Peyer's patch (tissue), 4 donors: ENCODE measurements at places on chromosomes 11 and 22.

DNA sequence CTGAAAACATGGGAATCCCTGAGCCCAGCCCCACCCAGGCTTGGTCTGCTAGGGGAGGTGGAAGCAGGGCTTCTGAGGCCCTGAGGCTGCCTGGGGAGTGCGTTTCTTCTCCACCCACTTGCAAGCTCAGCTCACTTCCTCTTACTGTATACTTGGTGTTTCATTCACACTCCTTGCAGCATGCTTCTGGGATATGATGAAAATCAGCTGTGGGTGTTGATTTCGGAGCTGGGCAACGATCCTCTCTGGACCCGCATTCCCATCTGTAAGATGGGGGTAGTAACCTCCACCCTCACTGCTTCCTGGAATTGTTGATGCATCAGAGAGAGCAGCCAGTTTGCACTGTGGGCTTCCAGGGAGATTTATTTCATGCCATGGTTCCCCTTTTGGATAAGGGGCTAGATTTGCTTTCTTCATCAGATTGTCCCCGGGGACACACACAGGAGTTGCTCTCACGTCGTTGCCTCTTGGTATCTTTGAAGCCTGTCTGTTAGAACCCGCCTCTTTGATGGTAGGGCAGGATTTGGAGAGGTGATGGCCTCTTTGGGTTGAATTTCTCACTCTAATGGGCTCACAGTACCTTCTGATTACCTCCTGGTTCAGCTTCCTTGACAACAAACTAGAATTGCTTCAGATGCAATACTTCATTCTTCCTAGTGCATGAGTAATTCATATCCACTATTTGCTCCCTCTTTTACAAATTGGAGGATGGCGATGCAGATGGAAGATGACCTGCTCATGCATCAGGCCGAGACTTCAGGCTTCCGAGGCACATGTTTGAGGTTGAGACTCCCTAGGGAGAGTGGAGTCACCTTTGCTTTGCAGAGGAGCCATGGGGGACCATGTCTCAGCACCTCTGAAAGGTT, 40.4 kb downstream of the BCR start:
- DNase-seq: no peak

DNA sequence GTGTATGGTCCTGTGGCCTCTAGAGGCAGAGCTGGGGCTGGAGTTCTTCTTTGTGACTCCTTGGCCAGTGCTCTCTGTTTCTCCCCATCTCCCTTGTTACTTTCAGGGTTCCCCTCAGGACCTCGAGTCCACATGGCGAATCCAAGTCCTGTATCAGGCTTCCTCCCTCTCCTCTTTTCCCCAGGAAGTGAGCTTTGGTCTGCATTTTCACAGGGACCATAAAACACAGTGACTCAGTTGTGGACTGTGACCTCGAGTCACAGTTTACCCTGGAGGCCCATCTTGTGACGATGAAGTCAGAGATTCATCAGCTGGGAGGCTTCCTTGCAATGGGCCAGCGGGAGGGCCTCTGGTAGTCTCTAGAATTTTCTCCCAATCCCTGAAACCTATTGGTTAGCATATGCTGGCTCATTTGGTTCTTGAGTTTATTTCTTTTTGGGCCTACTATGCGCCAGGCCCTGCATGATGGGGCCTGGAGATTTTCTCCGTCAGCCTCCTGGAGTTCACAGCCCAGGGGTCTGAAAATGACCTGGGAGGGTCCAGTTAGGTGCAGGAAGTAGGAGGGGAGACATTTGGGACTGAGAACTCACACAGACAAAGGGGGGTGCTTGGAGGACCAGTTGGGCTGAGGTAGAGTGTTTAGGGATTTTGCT, 100.8 kb downstream of the KIAA1671 start:
- DNase-seq: peak; percentile 81

DNA sequence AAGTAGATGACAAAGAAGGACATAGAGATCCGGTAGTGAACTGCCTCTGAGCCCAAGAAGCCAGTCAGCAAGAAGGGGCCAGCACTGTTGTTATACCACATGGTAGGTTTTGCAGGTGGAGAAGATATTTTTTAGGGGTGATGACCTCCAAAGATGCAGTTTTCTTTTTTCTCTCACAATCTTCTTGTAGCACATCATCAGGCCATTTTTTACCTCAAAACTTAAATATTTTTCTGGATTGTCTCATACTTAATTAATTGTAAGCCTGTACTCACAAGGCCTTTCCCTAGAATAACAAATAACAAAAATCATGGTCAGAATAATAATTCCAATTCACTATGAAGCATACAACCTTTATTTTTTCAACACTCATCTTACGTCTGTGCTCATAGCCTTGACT, at the start of gene OR51B4:
Gene OR51B4, minus strand, starts transcription at position 101 of the 400 bp plus-strand sequence. Its CDS starts 0 bp downstream, at position 101.
- DNase-seq: no peak

DNA sequence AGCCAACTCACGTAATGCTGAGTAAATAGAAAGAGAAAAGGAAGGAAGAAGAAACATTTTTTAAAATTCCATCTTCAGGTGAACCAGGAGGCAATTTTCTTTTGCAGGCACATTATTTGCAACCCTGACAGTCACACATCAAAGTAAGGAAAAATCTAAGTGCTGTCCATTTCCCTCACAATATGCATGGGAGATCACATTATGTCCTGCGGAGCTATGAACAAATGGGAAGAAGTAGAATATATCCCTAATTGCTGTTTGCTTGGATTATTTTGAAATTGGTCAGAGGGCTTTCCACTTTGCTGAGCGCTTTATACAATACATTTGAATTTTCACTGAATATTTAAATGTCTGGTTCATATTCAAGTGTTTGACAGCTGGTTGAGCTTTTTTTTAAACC, 133.8 kb upstream of the API5 start:
- DNase-seq: no peak

- no peak for DNase-seq
Measured at GRCh38 chr11:4865855-4866254, 15.8 kb upstream of the OR51T1 start.

GRCh38 chr11:113764527-113765219, 8.8 kb downstream of the ZW10 start:
- DNase-seq: no peak

GRCh38 chr22:23604939-23605712, 25.0 kb upstream of the IGLL1 start:
- DNase-seq: no peak

- DNase-seq: no peak
Measured at GRCh38 chr11:66912361-66912760, 45.8 kb downstream of the PC start.

DNA sequence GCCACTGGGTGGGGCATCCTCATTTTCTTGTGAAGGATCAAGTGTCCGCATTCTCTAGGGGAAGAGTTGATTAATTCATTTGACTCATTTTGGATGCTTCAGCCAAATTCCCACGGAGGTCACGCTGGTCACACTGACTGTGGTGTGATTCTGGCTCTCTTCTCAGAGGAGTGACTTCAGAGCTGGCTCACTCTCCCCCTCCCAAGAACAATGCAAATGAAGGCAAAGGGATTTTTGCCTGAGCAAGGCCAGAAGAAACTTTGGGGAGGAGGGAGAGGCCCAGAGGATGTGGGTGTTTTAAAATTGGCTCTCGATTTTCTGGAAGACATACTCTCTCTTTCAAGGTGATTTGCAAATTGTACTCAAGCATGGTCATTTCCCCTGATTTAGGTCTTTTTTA, 51.1 kb upstream of the LMO2 start:
- DNase-seq: no peak

GRCh38 chr11:3073029-3073435, 15.8 kb upstream of the CARS1 start:
- no peak for DNase-seq

DNA sequence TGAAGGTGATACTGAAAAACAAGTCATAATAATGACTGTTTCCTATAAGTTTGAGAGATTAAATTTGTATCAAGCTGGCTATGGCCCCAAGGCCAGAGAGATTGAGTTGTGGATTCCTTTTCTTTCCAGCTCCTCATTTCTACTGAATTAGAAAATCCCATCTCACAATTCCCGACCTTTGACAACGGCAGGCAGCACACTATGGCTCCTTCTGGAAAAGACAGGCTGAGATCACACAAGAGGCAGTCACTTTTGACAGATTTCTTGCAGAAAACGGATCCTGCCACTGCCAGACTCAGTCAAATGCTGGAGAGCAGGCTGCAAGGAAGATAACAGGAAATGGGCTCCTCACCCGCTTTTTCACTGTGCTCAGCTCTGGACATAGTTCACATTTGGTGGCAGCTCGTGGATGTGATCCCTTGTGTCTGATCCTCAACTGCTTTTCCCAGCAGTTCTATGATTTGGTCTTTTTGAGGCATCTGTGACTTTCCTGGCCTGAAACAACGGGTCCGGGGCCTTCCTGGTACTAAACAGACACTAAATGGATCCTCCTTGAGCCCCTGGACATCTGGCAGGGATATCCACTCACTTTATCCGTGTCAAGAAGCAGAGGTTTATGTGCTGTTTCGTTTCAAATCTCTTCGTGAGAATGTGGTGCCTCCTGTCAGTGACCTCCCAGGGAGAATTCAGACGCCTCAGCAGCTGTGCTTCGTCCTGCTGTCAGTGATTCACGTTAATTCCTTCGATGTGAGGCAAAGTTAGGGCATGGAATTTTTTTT, 26.1 kb upstream of the RTL6 start:
- no peak for DNase-seq

- no peak for DNase-seq
Measured at GRCh38 chr22:30847583-30847982, 121.0 kb downstream of the MORC2 start.

- DNase-seq: no peak
Measured at GRCh38 chr11:69263736-69264052, 30.3 kb upstream of the MYEOV start.

GRCh38 chr22:17844150-17844549, 69.9 kb upstream of the BID start:
- no peak for DNase-seq

GRCh38 chr11:110367571-110367970, 62.2 kb upstream of the FDX1 start:
- DNase-seq: no peak
